ENCODE measurements at places on chromosomes 2 and 18.

GRCh38 chr2:67290451-67291290, 106.5 kb upstream of the ETAA1 start:
- DNase-seq: no peak

GRCh38 chr2:236400594-236401360, 136.6 kb upstream of the ASB18 start:
- DNase-seq: no peak

DNA sequence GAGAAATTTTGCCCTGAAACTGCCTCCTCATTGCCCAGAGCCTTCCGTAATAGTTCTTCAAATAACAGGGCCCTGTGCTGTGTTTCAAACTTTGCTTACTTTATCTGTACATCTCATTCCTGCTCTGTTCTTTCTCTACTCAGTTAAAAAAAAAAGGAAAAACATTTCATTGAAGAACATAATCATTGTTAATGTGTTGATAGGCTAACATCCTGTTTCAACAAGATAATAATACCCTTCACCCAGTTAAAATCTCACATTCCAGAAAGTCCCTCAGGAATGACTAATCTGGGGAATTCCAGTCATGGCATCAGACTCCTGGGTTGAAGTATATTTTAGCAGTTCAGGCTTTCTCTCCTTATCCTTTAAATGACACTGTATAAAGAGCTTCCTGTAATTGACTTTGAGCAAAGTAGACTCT, 45.6 kb upstream of the ITGAV start:
- no peak for DNase-seq

GRCh38 chr2:48510329-48510728, 19.6 kb upstream of the STON1 start:
- DNase-seq: no peak

DNA sequence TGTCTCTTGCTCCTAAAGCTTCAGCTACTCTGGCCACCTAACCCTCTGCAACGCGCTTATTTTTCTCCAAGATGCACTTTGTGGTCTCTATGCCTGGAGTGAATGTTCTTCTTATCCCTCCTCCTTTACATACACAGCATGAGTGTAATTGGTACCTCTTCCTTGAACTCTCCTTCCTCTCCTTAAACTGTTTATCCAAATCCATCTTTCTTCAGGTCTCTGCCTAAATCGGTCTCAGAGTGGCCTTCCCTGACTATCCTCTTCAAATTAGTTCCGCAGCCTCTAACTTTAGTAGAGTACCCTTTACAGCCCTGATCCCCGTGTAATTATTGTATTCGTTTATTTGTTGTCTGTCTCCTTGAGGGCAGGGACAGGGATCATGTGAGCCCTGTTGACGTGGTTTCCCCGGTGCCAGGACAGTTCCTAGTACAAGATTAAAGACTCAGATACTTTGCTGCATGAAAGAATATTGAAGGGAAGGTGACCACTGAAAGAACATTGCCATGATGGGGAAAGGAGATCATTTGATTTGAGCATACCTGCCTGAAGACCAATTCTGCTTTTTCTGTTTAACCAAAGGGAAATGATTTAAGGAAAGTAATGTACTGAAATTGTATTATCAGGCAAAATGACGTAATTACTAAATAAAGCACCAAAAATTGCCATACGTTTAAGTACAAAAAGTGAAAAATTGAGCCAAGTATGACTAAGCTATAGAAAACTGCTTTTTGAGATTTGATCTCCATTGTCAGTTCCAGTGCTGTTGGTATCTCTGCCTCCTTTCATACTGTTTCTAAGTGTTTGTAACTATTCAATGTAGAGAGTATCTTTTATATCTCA, 1.2 kb downstream of the CNOT9 start:
- DNase-seq: no peak

DNA sequence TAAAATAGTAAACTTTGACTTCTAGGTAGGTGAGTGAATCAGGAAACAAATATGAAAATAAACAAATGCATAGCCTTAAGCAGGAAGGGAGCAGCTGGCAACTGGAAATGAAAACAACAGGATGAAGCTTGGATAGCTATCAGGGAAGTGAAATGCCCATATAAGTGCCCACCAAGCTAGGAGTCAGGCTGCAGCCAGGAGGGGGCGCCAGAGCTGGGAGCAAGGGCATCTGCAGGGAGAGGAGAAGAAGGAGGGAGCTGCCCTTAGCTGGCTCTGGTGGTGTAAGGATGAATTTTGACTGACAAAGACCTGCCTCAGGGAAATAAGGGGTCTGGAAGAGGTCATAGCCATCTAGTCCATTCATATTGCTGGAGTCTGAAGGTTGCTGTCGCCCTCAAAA, 298.3 kb downstream of the TDRD15 start:
- DNase-seq: no peak

DNA sequence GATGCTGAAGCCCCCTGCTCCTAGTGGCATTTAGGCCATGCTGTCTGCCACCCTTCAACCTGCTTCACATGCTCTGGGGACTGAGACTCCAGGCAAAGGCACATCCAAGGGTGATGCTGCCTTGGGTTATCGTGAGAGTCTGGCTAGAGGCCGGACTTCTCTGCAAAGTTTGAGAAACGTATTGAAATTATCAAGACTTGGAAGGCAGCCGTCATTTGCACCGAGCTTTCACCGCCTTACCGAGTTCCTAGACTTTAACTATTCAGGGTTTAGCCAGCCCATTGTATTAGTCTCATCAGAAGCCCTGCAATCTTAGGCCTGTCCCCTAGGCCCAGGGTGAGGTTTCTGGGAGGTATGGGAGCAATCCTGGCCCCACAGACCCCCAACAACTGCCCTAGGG, 34.0 kb downstream of the RDH14 start:
- no peak for DNase-seq

All from lower leg skin (tissue), 4 donors.